ENCODE measurements at places on chromosomes 12 and 14.
A peak's percentile ranks its signal among the peaks of the same experiment; 100 is the strongest.

DNA sequence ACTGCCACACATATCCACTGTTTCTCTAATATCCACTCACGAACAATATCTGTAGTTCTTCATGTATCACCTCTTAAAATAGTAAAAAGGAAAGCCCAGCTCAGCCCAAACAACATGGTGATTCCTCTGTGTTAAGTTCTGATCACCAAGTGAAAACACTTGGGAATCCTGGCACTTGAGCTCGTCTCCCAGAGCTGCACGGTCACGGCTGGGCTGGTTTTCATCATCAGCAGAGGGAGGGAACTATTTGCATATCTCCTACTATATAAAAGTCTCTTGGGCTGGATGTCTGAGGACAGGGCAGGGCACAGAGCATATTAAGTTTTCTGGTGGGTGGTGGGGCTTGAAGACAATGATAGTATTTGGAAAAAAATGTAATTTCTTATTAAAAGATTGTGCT lies 870.6 kb downstream of the TMEM121 start:
- DNase-seq, result no peak

GRCh38 chr12:118029166-118029565 lies 12.7 kb downstream of the RFC5 start:
- no peak for DNase-seq

- DNase-seq, result no peak
These were observed 111.9 kb upstream of the KRAS start for GRCh38 chr12:25362646-25363045.

DNA sequence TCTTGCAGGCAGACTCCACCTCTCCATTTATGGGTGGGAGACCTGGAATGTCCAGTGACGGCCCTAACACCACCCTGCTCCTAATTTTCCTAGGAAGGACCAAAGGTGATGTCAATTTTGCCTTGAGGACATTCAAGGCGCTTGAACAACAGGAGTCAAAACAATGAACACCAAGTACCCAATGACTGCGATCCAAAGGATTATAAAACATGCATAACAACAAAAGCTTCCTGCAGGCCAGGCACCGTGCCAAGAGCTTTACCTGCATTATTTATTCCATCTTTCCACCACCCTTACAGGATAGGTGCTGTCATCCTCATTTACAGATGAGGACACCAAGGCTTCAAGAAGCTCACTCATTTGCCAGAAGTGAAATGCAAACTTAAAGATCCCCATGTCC lies 15.2 kb upstream of the FOXN3 start:
- DNase-seq, result no peak

DNA sequence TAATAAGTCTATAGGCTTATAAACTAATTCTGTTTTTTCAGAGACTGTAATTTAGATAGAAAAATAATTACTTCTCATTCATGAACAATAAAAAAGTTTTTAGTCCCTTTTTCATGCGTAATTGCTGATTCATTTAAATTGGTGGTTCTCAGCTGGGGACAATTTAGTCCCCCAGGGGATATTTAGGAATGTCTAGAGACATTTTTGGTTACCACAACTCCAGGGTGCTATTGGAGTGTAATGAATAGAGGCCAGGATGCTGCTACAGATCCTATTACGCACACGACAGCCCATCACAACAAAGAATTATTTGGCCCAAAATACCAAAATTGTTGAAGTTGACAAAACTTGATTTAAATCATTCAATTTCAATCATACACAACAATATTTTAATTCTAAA lies 22.8 kb upstream of the VCPKMT start:
- no peak for DNase-seq

- no peak for DNase-seq
These were observed 17.9 kb downstream of the ZFP36L1 start for GRCh38 chr14:68774771-68775613.

- no peak for DNase-seq
These were observed 53.7 kb downstream of the PLEKHA5 start for GRCh38 chr12:19183121-19183838.

- DNase-seq, result peak; percentile 42
These were observed 15.1 kb downstream of the PPM1H start for GRCh38 chr12:62919838-62920237.

- DNase-seq, result no peak
These were observed 12.6 kb downstream of the MMP17 start for GRCh38 chr12:131840643-131841416.

DNA sequence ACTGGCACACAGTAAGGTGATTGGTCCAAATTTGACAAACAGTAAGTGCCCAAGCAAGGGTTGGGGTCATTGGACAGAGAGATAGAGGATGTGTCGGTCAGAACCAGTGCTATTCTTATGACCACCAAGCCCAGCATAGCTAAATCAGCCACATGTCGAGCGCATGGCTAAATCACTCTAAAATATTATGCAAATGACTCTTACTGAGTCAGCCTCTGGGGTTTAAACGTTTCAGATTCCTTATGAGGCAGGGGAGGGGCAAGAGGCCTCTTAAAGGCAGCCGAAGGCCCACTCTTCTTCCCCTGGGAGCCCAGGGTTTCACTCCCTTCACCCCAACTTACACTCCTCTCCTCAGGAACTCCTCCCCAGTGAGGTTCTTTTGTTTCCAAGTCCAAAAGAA lies 603 bp upstream of the ENDOU start:
- DNase-seq, result no peak

GRCh38 chr12:15276088-15276698 lies 46.1 kb upstream of the PTPRO start:
- peak; percentile 23 for DNase-seq

All from body of pancreas (tissue), 4 donors.